ENCODE measurements at places on chromosomes 6 and 20.
A peak's percentile ranks its signal among the peaks of the same experiment; 100 is the strongest.

GRCh38 chr20:64051561-64052325 lies 2.3 kb upstream of the SOX18 start:
- no peak for DNase-seq

DNA sequence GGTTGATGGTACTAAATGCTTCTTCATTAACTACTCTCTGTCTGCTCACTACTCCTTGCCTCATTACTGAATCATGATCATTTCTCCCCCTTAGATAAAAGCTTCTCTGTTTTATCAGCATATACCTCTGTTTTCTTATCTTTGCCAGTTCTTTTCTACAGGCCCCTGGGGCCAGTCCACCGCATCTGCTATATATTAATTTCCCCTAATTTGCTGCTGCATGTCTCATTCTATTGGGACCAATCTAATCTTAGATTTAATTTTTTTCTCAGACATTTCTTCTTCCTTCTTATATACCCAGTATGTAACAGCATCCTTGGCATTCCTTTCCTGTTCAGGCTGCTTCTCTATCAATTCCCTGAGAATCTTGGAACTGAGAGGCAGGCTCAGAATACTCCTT lies 51.2 kb downstream of the GRIK2 start:
- DNase-seq = no peak

DNA sequence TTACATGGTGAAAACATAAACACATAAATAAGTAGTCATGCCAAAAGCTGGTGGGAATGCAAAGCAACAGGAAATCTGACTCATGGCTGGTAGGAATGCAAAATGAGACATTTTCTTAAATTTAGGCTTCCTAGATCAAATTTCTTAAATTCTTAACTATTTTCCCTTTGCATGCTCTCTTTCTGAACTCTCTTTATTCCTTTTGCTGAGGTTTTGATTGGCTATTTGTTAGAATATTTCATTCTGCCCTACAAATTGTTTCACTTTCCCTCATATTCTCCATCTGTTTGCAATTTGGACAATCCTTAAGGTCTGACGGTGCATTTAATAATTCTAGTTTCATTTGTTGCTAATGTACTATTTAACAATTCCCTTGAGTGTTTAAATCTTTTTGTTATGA lies 437.5 kb upstream of the RGS17 start:
- DNase-seq = no peak

DNA sequence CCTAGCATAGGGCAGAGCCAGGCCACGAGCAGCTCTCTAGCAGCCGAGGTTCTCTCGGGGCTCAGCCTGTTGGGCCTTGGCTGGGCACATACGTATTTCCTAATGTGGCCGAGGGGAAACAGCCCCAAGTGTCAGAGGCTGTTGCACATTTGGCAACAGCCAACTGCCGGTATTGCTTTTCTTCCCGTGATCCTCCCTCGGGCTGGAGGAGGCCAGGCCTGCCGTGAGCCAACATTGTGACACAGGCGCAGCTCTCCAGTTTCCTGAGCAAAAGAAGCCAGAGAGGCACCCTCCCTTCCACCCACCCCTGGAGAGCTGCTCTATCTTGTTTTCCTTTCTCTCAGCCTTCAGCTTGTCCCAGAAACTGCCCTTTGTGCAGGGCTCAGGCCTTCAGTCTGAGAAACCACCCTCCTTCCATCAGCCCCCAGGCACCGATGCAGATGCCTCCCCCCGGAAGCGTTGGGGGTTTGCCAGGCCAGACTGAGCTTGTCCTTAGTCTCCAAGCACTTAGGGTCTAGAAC lies 5.1 kb upstream of the BPI start:
- DNase-seq = peak; percentile 40

GRCh38 chr6:17490724-17491123 lies 97.3 kb downstream of the CAP2 start:
- no peak for DNase-seq

DNA sequence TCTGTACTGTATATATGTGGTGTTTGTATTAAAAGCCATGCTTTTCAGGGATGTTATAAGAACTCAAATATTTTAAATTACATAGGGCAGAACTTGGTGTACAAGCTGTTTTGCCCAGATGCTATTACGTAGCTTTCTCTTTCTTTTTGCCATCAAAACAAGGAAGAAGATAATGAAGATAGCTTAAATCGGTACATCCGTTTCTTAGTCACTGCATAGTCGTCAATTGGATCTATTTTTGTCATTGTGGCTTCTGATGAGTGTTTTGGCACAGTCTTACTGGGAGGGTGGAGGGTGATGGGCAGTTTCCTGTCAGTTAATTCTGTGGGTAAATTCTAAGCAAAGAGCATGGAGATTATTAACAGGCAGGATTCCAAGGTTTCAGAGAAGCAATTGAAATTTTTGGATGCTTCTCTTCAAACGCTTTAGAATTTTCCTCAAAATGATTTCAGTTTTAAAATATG lies 649.1 kb upstream of the GJE1 start:
- no peak for DNase-seq

GRCh38 chr6:4550227-4550597 lies 226.0 kb upstream of the CDYL start:
- no peak for DNase-seq

DNA sequence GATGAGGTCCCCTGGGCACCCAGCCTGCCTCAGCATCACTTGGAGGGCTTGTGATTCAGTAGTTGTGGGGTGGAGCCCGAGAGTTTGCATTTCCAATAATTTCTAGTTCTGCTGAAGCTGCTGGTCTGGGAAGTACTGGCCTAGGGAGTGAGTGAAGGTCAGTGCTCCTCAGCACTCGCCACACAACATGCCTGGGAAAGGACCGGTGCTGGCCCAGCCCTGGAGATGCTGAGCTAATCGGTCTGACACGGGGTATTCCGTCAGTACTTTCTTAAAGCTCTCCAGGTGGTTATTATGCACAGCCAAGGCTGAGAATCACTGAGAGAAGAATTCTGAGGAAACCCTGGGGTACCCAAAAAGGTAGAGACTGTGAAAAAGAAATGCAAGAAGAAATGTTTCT lies 228.2 kb downstream of the TMEM242 start:
- DNase-seq = no peak

- no peak for DNase-seq
Measured at GRCh38 chr6:16204653-16205376, 33.6 kb upstream of the GMPR start.

GRCh38 chr6:89311853-89312531 lies 3.1 kb downstream of the GABRR2 start:
- peak; percentile 27 for DNase-seq

DNA sequence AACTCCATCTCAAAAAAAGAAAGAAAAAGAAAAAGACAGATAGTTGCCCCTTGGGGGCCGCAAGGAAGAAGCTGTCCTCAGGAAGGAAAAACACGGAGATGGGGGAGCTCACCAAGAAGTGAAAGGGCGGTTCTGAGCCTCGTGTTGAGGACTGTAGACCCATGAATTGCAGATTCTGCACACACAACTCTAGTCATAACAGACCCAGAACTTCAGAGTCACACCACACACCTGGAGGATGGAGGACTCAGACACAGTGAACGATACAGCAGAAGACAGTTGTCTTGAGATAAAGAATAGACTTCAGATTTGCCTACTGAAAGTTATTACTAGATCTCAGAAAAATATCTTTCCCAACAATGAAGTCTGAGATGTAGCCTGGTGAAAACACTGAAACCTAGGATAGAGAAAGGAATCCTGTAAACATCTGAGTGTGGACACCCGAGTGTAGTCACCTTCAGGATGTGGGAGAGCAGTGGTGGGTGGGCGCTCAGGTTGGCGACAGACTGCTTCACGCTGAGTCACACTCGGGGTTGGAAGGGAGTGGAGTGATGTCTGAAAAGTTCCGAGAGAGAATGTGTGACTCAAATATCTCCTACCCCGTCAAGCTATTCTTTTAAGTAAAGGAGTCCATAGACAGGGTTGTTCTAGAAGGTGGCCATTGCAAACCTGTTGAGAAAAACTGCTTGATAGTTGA lies 88.1 kb downstream of the MAP3K4 start:
- no peak for DNase-seq

- DNase-seq = no peak
Measured at GRCh38 chr6:106829451-106829850, 145.1 kb downstream of the CD24 start.

DNA sequence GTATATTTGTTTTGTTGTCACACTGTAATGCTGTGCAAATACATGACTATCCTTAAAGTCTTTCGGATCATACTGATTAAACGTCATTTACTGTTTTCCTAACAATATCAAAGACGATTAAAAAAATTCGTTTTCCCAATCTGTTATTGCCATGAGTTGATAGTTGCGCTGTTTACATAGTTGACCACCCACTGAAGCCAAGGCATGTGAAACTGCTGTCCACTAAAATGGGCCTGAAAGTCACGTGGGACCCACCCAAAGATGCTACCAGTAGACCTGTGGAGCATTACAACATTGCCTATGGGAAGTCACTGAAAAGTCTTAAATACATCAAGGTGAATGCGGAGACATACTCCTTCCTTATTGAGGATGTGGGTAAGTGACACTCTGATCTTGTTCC lies 28.1 kb downstream of the FNDC1 start:
- DNase-seq = no peak

DNA sequence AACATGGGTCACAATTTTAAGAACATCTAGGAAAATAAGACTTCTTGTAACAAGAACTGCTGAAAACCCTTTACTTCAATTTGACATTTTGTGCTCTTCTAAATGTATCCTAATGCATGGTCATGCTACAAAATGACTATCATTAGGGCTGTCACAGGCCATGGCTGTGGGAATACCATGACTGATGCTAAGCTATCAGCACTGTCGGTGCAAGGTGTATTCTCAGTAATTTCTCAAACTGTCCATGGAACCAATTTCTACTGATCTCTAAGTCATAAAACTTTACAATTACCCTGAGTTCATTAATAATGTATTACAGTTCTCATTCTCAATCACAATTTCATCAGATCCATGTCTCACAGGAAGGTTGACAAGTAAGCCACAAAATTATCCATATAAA lies 625.3 kb downstream of the EYS start:
- DNase-seq = no peak

GRCh38 chr6:87875781-87876180 lies 171.9 kb upstream of the SPACA1 start:
- DNase-seq = no peak

GRCh38 chr6:163419413-163420288 lies 5.1 kb downstream of the QKI start:
- DNase-seq = no peak

- peak; percentile 36 for DNase-seq
Measured at GRCh38 chr6:32087574-32088486, 21.3 kb downstream of the TNXB start.

GRCh38 chr6:81938014-81938856 lies 185.8 kb upstream of the TENT5A start:
- no peak for DNase-seq

DNA sequence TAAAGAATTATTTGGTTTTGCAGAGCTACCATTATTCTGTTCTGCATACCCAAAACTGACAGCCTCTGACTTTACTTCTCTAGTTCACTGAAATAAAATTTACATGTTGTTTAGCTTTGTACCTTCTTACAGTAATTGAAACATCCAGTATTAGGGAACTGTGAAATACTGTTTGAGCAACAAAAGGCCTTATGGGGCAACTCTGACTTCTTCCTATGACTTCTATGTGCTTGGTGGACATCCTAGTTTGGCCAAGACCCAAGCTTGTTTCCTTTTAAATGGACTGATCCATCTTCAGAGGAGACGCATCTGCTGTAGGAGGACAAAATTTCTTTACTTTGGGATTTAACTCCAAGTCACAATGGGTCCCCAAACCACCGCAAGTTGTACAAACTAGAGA lies 44.7 kb downstream of the NR2E1 start:
- DNase-seq = no peak

DNA sequence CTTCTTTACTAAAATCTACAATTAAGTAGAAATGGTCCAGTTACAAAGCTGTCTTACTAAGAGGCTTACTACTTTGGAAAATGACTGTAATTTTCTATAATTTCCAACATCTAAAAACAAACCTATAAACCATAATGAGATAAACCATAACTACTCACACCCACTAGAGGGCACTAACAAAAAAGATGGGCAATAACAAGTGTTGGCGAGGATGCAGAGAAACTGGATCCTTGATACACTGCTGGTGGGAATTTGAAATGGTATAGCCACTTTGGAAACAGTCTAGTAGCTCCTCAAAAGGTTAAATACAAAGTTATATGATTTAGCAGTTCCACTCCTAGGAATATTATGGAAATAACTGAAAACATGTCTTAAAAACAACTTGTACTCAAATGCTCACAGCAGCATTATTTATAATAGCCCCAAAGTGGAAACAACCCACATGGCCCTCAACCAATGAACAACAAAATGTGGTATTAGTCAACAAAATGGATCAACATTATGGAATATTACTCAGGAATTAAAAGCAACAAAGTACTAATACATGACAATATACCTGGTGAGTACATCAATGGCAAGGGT lies 50.6 kb downstream of the GJA10 start:
- no peak for DNase-seq

GRCh38 chr6:134744301-134744700 lies 205.6 kb downstream of the ALDH8A1 start:
- no peak for DNase-seq

DNA sequence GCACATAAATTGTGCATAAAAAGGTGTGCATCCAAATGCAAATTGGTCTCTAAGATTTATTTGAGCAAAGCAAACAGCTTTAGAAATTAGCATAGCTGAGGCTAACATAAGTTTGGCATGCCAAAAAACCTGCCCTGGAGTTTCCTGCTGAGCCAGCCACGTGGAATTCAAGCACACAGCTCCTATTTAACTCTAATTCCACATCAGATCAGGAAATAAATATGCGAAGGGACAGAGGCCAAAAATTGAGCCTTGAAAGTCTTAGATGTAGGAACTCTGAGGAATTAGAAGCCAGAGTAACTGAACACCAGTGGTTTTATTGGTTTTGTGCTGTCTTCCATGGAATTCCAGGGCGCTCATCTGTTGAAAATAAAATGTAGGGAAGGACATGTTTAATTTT lies 19.6 kb downstream of the SOBP start:
- DNase-seq = no peak

- no peak for DNase-seq
Measured at GRCh38 chr6:70849348-70850069, 107.4 kb downstream of the B3GAT2 start.

Measured in anterior cingulate cortex (tissue), 58 donors.